ENCODE measurements at places on chromosomes 2 and 18.

- DNase-seq: no peak
Measured at GRCh38 chr2:69641887-69642708, 1.4 kb downstream of the AAK1 start.

DNA sequence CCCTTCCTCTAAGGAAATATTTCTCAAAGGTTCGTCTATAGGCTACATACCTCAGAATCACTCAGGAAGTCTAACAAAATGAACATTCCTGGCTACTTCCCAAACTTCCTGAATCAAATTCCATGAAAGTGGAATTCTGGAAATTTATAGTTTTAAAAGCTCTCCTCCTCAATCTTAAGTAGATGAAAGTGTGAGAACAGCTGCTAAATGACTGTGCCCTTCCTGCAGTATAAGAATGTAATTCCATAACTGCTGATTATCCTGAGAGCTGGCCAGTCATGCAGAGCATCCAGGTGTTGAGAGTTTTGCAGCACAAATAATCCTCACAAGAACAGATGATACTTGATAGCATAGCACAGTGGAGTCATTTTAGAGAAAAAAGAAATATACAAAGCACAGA lies 265.0 kb downstream of the KCNJ3 start:
- no peak for DNase-seq

- DNase-seq: no peak
Measured at GRCh38 chr18:31243740-31244512, 74.0 kb upstream of the DSG1 start.

DNA sequence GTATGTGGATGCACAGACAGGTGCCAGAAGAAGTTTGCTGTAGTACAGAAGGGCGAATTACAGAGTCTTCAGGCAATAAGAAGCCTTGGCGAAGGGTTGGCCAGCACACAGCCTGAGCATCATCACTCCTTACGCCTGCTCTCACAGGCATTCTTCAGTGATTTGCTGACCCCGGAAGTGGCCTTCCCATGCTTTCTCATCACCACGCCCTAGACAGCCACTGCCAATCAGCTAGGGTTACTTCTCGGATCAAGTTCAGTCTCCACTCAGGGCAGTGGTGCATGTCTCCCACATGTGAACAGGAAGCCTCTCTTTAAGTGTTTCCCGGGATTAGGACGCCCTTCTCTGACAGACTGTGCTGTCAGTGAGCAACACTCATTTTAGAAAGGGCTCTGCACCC lies 81.8 kb downstream of the C1QL2 start:
- DNase-seq: no peak

DNA sequence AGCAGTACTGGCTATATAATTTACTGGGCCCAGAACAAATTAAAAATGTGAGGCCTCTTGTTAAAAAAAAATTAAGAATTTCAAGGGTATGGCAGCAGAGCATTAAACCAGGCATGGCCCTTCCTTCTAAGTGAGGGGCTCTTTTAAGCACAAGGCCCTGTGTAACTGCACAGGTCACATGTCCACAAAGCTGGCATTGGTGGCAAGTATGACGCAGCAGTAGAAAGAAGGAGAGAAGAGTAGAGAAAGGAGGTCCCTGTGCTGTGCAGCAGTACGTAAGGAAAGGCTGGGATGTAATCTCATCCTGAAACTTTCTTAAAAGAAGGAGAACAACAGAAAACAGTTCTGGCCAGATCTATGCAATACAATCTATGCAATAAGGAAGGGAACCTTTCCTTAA lies 51.2 kb downstream of the MBD2 start:
- DNase-seq: no peak

DNA sequence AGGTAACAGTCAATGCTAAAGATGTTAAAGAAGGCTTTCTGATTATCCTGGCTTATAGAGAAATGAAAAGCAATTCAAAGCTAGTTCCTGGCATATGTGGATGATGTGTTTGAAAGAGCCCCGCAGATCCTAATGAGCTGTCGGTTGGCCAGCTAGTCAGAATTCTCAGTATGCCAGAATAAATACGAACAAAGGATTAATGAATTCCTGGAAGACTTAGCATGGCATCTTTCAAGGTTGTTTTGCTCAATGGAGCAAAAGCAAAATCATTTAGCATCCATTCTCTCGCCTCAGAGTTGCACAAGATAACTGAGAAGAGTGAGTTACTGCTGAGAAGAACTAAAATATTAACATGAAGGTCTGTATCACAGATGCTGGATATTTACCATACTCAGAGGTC lies 307.6 kb downstream of the RIT2 start:
- DNase-seq: no peak

GRCh38 chr2:201116959-201117734 lies 1.2 kb downstream of the CFLAR start:
- peak; percentile 70 for DNase-seq

DNA sequence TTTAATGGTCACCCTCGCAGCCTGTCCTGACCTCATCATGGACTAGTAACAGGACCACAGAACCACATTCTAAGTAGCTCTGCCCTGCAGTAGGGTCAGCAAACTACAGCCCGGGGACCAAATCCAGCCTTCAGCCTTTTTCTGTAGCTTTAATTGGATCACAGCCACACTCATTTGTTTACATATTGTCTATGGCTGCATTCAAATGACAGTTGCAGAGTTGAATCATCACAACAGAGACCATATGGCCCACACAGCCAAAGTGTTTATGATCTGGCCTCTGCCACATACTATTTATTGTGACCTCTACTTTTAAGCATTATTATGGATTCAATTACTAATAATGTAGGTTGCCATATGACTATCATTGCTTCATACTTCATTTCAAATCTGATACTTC lies 47.7 kb downstream of the MAP3K19 start:
- no peak for DNase-seq

DNA sequence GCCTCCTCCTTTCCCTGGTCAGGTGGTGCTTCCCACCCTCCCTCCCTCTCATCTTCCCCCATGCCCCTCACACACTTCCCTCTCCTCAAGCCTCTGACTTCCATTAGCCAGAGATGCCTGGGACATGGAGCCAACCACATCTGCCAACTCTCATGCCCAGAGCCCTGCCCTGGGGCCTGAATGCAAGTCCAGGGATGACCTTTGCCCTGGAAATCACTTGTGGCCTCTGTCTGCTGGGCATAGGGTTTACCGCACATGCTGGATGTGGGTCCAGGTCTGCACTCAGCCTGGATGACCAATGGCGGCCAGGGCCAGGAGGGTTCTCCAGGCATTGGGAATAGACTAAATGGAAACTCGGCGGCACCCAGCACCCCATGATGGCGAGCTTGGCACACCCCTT lies 98.9 kb downstream of the SEPTIN10 start:
- no peak for DNase-seq

DNA sequence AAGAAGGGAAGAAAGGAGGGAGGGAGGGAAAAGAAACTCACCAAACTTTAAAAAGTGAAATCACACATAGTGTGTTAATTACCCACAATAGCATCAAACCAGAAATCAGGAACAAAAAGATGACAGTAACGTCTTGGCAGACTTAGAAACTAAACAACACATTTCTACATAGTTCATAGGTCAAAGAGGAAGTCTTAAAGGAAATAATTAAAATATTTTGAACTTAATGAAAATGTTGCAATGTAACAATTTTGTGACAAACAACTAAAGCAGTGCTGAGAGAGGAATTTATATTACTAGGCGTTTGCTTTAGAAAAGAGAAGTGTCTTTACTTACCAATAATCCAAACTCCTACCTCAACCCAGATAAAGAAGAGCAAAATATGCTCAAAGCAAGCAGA lies 505.0 kb upstream of the ID2 start:
- DNase-seq: no peak

DNA sequence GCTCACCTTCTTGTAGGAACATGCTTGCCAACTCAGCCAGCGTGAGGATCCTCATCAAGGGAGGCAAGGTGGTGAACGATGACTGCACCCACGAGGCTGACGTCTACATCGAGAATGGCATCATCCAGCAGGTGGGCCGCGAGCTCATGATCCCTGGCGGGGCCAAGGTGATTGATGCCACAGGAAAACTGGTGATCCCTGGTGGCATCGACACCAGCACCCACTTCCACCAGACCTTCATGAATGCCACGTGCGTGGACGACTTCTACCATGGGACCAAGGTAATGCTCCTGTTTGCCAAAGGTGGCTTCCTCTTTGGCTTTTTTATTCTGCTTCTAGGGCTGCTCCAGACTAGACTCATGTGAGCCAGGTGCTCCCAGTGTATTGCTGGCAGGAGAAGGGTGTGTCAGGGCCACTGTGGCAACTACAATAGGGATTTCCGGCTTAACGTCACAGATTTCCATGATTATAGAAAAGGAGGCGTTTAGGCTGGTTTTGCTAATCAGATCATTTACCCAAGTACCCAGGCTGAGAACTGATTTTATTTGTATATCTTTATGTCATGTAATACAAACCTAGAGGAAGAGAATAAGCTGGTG lies 50.6 kb downstream of the DPYSL5 start:
- no peak for DNase-seq

GRCh38 chr2:17857021-17857420 lies 21.4 kb upstream of the KCNS3 start:
- no peak for DNase-seq

DNA sequence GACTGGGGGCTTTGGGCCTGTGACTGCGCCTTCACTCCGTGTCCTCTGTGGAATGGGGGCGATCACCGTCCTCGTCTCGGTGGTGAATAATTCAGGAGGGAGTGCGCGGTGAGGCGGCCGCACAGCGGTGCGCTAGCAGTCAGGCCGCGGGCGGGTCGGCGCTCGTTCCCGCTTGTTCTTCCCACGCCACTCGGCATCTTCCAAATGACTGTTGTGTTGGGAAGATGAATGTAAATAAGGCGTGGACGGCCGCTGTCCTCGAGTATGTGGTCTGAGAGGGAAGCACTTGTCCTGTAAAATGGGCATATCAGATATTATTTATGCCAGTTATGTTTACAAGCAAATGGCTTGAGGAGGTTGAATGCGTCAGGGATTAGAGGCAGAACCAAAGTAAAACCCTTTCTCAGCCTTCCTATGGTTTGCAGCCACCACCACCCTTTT lies 608 bp upstream of the VPS4B start:
- no peak for DNase-seq

DNA sequence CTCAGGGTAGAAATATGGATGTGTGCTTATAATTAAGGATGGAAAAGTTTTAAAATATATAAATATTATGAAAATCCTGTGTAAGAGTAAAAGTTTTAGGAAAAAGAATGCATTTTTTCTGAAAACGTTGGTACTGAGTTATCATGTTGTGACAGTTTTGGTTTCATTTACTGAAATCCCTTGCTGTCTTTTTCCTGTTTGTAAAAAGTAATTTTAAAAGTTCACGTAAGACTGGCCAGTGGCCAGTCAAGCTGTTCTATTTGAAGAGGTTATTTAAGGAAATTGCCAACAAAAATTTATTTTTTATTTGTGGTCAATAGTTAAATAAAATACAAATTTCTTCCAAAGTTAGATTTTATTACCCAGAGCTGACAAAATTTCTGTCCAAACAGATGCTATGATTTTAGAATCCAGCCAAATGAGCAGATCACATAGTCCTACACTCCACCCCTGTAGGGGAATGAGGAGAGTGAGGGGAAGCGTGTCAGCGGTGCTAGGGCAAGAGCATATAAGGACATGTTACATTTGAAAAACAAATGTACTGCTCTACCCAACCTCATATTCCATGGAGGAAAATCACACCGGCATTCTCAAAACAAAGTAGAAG lies 297.8 kb upstream of the TFPI start:
- no peak for DNase-seq

DNA sequence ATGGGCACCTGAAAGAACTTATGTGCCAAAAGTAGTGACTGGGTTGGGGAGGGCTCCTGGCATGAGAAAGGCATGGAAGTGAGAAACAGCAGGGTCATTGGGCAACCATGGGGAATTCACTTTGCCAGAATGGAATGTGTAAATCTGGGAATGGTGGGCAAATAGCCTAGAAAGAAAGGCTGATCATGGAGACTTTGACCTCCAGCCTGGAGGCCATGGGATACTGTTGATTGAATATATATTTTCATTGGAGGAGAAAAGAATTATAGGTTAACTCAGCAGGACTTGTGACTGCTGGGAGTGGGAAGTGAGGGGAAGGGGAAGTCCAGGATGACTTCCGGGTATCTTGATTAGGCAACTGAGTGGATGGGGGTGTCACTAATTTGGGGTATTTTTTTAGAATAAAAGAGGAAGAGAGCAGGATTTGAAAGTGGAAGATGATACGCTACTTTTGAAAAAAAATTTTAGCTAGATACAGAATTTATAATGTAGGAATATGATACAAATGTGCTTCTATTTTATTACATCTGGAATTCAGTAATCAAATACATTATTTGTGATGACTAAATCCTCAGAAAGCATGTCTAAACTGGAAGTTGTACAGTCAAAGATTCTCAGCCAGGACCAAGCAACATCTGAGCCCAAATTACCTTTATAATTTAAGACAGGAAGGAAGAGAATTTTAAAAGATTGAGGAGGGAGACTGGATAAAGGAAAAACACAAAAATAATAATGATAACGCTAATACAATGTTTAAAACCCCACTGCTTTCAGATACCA lies 116.2 kb downstream of the GATA6 start:
- no peak for DNase-seq

Measured in AG08396 (cell line).